ENCODE measurements at places on chromosomes 16 and 17.

- no peak for DNase-seq
Measured at GRCh38 chr16:21598206-21598605, 1.2 kb upstream of the METTL9 start.

DNA sequence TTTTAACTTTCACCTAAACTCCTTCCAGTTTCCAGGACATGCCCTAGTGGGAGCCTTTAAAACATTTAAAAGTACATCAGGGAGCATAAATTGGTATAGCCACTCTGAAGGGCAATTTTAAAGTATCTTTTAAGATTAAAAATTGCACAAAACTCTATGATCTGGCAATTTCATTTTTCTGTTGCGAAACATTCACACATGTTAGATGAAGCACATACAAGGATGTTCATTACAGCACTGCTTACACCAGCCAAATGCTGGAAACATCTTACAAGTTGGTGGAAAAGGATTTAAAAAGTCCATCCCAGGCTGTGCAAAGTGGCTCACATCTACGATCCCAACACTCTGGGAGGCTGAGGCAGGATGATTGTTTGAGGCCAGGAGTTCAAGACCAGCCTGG is 26.4 kb upstream of the LONP2 start:
- no peak for DNase-seq

DNA sequence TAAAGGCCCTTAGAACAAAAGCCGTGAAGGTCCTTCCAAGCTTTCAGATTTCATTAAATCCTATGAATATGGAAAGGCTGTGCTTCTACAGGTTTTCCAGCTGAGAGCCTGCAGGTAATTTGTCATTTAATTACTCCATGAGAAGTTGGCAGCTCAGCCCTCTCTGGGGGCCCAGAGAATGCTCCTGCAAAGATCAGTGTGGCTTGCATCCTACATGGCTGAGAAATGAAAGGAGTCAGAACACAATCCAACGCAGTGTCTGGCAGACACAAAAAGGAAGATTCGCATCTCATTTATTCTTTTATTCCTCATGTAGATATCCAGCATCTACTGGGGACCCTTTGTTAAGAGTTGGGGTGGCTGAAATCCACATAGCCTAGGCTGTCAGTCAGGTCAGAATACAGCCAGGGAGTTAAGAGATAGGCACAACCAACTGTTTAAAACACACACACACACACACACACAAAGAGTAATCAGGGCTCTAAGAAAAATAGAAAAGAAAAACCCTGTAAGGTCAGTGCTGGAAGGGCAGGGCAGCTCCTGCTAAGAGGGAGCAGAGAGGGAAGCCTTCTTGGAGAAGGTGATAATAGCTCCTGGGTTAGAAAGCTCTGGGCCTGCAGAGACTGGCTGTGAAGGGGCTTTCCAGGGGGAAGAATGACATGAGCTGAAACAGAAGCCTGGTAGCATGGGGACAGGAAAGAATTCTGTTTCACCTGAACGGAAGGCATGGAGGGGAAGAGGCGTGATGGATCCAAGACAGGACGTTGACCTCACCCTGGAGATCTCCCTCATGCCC is 46.9 kb upstream of the WSCD1 start:
- no peak for DNase-seq

GRCh38 chr17:62765351-62765750 is 42.8 kb downstream of the MARCHF10 start:
- no peak for DNase-seq

GRCh38 chr17:45235416-45236281 is 14.0 kb downstream of the FMNL1 start:
- peak; percentile 20 for DNase-seq

DNA sequence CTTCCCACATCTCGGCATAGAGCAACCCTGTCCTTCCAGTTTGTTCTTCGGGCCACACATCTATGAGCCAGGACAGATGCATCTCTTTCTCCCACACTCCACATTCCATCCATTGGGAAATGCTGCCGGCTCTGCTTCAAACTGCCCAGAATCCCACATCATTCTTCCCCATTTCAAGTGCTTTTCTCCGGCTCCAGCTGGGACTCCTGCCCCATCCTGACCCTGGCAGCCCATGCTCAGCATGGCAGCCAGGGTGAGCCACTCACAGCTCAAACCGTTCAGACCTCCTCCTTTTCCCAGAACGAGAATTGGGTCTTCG is 132.8 kb upstream of the SDK2 start:
- DNase-seq = no peak
